ENCODE measurements at places on chromosomes 2 and 18.

DNA sequence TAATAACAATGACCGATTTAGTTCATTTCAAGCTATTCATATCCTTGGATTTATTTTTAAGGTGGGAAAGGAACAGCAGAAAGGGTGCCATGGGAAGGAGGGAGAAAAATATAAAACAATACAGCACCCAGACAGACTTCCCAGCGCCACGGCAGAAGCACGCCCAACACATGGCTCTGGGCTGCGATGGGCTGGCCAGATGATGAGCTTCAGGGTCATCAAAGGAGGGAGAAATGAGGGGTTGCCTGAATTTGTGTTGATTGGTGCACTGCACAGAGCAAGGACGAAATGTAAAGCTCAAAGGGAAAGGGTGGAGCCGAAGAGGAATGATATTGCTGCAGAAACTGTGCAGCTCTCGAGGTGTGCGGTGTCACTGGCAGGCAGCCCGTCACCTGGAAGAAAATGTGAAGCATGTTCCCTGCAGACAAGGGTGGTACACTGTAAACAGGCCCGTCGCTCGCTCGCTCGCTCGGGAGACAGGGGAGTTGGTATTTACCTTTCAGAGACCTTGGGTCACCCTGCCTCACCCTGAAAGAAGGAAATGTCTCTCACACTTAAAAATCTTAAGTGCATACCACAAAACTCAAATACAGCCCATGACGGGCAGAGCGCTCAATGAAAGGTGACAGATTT is 195.5 kb upstream of the CTAGE1 start:
- no peak for DNase-seq

GRCh38 chr2:43199492-43200488 is 26.6 kb downstream of the ZFP36L2 start:
- DNase-seq, result no peak

GRCh38 chr2:199570934-199571333 is 113.2 kb upstream of the SATB2 start:
- no peak for DNase-seq

DNA sequence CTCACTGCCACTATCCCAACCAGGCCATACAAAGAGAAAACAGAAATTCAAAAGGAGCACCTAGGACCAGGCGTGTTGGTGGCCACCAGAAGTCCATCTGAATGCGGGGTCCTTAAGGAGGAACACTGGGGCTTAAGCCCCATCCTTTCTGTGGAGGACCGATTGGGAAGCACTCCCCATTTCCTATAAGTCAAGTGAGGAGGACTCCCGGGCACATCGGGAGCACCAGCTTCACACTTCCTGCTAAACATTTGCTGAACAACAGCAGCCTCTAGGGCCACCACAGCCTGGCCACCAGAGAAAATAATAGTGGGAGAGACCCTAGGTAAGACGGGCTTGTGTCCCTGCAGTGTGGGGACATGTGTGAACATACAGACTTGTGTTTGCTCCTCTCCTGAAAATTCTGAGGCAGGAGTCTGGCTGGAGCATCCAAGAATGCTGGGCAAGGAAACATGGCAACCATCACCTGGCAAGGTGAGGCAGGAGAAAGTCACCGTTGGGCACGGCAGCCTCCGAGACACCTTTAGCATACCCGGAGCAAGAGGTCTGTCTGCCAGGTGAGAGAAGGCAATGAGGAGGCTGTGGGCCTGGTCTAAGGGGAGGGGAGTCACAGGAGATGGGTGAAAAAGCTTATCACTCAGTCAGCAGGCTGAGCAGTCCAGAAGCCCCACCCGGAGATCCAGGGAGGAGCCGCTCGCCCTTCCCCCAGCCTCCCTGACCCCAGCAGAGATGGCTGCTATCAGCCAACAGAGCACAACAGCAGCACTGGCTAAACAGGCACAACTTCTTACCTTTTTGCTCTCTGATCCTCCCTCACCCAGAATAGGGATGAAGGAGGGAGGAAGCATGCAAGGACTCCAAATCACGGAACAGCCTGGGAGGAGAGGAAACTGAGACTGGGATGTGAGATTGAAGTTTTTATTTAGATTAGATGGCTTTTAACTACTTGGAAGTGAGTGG is 282.3 kb downstream of the EIPR1 start:
- DNase-seq, result no peak

DNA sequence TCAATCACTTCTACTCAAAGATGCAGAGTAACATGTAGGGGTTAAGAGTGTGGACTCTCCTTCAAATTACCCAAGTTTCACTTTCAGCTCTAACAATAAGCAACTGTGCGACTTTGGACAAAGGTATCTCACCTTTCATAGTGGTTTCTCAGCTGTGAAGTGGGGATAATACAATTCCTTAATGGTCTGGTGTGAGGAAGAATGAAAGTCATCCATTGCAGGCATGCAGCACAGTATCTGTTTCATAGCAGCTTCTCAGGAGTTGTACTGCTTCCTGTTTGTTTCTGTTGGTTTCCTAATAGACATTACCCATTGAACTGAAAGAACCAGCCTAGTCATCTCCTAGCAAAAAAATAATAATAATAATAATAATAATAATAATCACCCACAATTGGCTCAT is 74.4 kb downstream of the DDX18 start:
- no peak for DNase-seq

GRCh38 chr2:23497536-23497935 is 112.6 kb downstream of the KLHL29 start:
- DNase-seq, result no peak

- no peak for DNase-seq
Observed at GRCh38 chr18:10289251-10289650, 165.2 kb upstream of the APCDD1 start.

GRCh38 chr18:48294899-48295585 is 114.1 kb downstream of the ZBTB7C start:
- DNase-seq, result peak; percentile 19

- no peak for DNase-seq
Observed at GRCh38 chr18:47209171-47209570, 33.0 kb upstream of the IER3IP1 start.

GRCh38 chr18:41532344-41533086 is 422.5 kb upstream of the PIK3C3 start:
- DNase-seq, result no peak

GRCh38 chr2:135582383-135582782 is 51.1 kb downstream of the R3HDM1 start:
- no peak for DNase-seq

DNA sequence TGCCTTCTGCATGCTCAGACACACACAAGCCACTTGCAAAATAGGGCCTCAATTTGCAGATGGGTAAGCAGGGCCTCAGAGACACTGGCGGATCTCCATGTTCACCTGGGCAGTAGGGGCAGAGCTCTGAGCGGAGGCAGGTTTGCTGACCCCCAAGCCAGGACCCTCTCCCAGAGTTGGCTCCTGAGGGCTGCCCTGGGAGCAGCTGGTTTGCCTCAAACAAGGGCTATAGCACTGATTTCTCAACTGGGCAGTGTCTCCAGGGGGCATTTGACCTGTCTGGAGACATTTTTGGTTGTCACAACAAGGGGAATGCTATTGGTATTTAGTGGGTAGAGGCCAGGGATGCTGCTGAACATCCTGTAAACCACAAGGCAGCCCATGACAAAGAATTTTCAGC is 11.6 kb downstream of the GLI2 start:
- DNase-seq, result no peak

DNA sequence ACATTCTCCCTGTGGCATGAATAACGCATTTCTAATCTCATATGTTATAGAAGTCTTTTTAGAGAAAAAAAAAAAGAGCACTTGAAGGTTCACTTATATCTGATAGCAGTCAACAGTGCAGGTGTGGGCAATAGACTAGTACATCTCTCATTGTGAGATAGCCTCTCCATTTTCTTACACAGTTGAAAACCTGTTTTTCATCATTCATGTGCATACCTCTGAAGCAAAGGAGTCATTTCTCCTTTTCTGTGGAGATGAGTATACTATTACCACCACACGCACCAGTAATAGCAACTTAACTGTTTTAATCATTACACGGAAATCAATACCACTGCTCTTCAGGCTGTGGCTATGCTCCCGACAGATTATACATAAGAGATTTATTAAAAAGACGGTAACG is 1653.3 kb upstream of the TMEFF2 start:
- no peak for DNase-seq

GRCh38 chr18:63905361-63905760 is 2.4 kb upstream of the SERPINB10 start:
- no peak for DNase-seq

GRCh38 chr2:105746177-105747080 is 1.7 kb downstream of the NCK2 start:
- no peak for DNase-seq

GRCh38 chr18:62596145-62597005 is 73.5 kb downstream of the ZCCHC2 start:
- DNase-seq, result no peak

- DNase-seq, result no peak
Observed at GRCh38 chr2:150853263-150853662, 365.8 kb upstream of the RND3 start.

DNA sequence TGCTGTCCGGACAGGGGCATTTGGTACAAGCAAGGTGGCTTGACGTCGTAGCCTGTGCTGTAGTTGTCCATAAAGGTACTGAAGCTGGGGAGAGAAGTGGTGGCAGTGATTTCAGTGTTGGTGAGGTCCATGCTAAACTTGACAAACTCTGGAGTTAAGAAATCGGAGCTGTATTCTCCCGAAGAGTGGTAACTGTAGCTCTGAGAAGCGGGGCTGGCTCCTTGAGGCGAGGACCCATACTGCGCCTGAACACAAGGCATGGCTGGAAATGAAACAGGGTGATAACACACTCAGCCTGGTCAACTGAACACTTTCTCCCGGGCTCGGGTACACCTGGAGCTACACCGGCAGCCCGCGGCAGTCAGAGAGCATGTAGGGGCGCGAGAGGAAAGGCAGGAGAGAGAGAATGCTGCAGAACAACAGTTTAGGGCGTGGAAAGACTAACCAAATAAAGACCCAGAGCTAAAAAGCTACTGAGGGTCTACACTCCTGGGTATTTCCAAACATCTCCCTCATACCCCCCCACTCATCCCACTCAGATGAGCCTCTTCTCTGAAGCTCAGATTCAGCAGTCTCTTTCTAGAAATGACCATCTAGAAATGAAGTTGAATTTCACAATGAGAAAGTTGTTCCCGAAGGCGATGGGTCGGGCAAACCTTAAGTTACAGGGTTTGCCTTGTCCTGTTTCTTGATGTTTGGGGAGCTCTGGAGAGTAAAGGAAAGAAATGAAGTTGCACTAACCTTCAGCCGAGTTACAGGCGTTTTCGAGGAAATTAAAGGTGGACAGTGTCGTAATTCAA is 2.4 kb downstream of the NR4A2 start:
- DNase-seq, result no peak

DNA sequence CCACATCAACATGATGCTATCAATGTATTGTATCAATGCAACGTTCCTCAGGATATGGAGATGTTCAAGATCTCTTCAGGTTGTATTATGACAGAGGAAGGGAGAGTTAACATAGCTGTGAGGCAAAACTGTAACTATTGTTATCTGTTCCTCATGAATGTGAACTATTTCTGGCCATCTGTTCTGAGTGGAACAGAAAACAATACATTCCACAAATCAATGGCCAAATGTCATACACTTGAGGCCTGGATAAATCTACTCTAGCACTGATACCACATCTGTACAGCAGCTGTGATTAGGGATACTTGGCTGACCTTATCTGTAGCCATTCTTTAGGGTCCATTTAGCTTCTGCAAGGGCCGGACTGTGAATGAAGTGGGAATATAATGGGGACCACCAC is 447.9 kb downstream of the IRS1 start:
- DNase-seq, result no peak

GRCh38 chr2:150700666-150701580 is 213.5 kb upstream of the RND3 start:
- no peak for DNase-seq

- DNase-seq, result no peak
Observed at GRCh38 chr2:173898178-173898668, 67.0 kb downstream of the SP3 start.

GRCh38 chr2:85324639-85325465 is 2.9 kb downstream of the TGOLN2 start:
- DNase-seq, result no peak

DNA sequence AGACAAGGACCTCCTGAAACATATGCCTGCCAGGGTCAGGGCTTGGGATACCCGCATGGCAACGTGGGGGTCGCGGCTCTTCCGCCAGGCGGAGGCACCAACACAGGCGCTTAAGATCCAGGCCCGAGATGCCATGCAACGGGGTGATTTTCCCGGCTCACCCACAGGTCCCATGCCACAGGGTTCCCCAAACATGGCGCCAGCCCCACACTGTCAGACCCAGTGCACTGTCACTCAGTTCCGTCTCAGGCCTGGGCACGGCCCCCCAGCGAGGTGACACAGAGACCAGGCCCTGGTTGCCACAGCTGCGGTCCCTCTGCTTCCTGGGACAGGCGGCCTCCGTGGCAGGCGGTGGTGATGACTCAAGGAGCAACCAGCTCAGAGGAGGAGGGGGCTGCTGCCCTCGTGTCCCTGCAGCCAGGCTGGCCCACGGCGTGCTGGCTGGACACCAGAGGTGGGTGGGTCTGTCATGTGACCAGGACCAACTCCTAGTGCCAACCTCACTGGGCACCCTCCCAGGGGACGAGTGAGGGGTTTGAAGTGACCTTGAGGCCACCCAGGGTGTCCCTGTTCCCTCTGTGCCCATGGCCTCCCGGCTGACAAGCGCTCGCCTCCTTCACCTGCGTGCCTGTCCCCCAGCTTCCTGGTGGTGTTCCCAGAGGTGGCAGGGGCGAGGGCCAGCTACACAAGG is 4.9 kb downstream of the PDCD1 start:
- DNase-seq, result no peak

- DNase-seq, result no peak
Observed at GRCh38 chr2:97660775-97661389, 3.0 kb downstream of the ACTR1B start.

DNA sequence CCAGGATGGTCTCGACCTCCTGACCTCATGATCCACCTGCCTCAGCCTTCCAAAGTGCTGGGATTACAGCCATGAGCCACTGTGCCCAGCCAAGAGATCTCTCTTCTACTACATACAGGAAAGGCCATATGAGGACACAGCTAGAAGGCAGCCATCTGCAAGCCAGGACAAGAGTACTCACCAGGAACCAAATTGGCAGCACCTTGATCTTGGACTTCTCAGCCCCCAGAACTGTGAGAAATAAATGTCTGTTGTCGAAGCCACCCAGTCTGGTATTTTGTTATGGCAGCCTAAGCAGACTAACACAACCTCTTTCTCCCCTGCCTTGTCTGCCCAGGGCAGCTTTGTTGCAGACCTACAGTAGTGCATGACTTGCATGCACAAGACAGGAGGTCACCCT is 211.3 kb upstream of the HAAO start:
- DNase-seq, result no peak

All from D721Med (cell line).